Brain (organoid and tissue), 16 donors: ENCODE measurements at places on chromosomes 7 and 10. TPM values are rescaled to one million over a fixed set of nuclear protein-coding genes. Genes with fewer than 3 reads are reported as not detected.

CH25H gene
- 1.3 TPM for polyA plus RNA-seq

PALD1 gene
- 6.4 TPM for polyA plus RNA-seq

SAMD9 gene
- 0.14 TPM for polyA plus RNA-seq

TAS2R3 gene
- polyA plus RNA-seq = not detected

CAV2 gene
- polyA plus RNA-seq = 3.8 TPM

STAG3 gene
- 8.9 TPM for polyA plus RNA-seq

TCERG1L gene
- 7.8 TPM for polyA plus RNA-seq

MMP21 gene
- not detected for polyA plus RNA-seq

C10orf53 gene
- not detected for polyA plus RNA-seq

ACSM6 gene
- not detected for polyA plus RNA-seq

MAT1A gene
- 0.39 TPM for polyA plus RNA-seq

ANXA8 gene
- not detected for polyA plus RNA-seq

HYAL4 gene
- polyA plus RNA-seq = not detected

MYH16 gene
- polyA plus RNA-seq = not detected

PRPF18 gene
- polyA plus RNA-seq = 19.6 TPM

MUC3A gene
- 0.12 TPM for polyA plus RNA-seq

OGDHL gene
- 35.6 TPM for polyA plus RNA-seq

UNC5B gene
- 31.8 TPM for polyA plus RNA-seq

CYCS gene
- 107 TPM for polyA plus RNA-seq

WNT2 gene
- 0.24 TPM for polyA plus RNA-seq

RADIL gene
- 15.3 TPM for polyA plus RNA-seq

GPR146 gene
- polyA plus RNA-seq = 10.5 TPM

CYP3A4 gene
- polyA plus RNA-seq = not detected

TACR2 gene
- 1.0 TPM for polyA plus RNA-seq

ITGB8 gene
- polyA plus RNA-seq = 2.7 TPM

SVOPL gene
- not detected for polyA plus RNA-seq

GIMAP2 gene
- polyA plus RNA-seq = 0.68 TPM

CDC14C gene
- polyA plus RNA-seq = not detected

DGKI gene
- 2.5 TPM for polyA plus RNA-seq

ASAH2 gene
- polyA plus RNA-seq = 0.31 TPM

CYP2C19 gene
- not detected for polyA plus RNA-seq

ATG9B gene
- polyA plus RNA-seq = 0.24 TPM

METTL27 gene
- polyA plus RNA-seq = 23.2 TPM
